ENCODE measurements at places on chromosomes 13 and 19.

GRCh38 chr19:14542711-14543328 lies 13.4 kb downstream of the TECR start:
- DNase-seq, result no peak

DNA sequence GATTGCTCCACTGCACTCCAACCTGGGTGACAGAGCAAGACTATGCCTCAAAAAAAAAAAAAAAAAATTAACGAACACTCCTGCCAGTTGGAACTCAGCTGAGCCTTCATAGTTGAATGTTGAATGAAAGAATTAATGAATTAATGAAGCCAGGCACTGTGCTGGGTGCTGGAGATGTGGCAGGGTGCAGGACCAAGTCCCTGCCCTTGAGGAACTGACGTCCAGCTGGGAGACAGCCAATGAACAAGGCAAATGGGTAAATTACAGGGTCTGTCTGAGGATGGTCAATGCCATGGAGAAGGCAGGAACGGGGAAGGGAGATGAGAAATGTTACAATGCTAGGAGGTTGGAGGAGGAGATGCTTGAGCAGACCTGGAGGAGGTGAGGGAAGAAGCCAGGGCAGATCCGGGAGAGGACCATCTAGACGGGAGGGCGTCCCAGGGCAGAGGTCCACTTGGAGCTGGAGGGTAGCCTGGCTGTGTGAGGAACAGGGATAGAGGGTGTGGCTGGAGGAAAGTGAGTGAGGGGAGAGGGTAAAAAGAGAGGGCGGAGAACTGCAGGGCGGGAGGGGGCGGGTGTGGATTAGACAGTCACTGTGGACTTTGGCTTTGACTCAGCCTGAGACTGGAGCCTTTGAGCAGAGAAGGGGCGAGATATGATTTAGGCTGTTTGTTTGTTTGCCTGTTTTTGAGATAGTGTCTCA lies 16.8 kb upstream of the IGSF23 start:
- DNase-seq, result no peak

GRCh38 chr19:49186108-49186507 lies 28.5 kb downstream of the TRPM4 start:
- DNase-seq, result no peak

GRCh38 chr19:5907241-5907640 lies 2.6 kb downstream of the VMAC start:
- DNase-seq, result no peak

Data from glutamatergic neuron (in vitro differentiated cells).